ENCODE measurements at places on chromosomes 3 and 15. TPM values are rescaled to one million over a fixed set of nuclear protein-coding genes. Genes with fewer than 3 reads are reported as not detected.

DNA sequence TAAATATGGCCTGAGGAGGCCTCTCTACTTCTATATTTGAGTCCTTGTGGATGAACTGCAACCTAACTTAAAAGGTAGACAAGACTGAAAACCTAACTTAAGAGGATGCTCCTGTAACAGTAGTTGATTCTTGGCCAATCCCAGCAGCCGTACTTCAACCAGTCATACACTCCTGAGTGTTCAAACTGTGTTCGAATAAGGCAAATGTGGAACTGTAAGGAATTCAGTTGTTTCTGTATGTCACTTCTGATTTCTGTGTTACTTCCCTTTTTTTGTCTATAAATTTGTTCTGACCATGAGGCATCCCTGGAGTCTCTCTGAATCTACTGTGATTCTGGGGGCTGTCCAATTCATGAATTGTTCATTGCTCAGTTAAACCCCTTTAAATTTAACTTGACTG lies 20.5 kb downstream of the GALK2 start:
- no peak for DNase-seq

DNA sequence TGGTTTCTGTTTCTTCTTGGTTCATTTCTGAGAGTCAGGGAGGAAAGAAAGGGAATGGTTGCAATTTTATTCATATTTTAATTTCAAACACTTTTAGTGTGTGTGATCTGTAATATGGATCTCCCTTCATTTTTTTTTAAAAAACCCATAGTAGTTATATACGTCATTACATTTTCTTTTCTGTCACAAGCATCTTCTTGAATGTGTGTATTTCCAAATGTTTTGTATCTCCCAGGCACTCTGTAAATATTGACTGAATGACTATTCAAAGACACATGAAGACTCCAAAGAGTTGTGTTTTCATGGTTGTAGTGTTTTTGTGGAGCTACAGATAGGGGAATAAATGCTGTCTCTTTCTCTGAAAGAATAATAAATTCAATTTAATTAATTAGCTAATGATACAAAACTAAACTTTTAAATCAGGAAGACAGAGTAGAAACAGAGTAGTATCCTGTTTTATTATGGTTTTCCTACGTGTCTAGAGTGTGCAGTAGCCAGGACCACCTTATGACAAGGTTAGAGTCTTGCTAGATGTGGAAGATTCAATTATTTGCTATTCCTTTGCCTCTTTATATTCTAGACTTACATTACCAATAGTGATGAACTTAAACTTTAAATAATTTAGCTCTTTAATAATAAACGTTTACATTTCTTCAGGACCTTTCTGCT lies 35.5 kb downstream of the NECTIN3 start:
- DNase-seq, result no peak

The MLH1 gene
- 82.3 TPM for total RNA-seq

The CPNE4 gene
- not detected for total RNA-seq

The IL12A gene
- 0.41 TPM for total RNA-seq

The ZDHHC19 gene
- not detected for total RNA-seq

The RHCG gene
- total RNA-seq, result not detected

GRCh38 chr3:34008191-34008590 lies 209.8 kb downstream of the PDCD6IP start:
- DNase-seq, result no peak

DNA sequence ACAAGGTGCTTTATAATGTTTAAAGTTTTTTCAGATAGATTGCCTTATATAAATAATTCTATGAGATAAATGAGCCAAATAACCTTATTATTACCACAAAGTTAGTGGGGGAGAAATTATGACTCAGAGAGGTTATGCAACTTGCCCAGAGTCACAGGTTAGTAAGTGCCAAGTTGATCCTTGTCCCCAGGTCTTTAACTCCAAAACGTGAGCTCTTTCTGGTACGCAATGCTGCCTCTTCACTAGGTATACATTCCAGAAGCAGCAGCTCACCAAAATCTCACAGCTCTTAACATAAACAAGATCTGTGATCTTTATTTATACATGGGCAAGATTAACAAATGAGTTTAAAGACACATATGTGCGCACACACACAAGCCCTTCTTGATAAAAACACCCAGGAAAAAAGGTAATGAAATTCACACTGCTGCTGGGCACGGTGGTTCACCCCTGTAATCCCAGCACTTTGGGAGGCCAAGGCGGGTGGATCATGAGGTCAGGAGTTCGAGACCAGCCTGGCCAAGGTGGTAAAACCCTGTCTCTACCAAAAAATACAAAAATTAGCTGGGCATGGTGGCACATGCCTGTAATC lies 59.8 kb upstream of the NR2F2 start:
- DNase-seq, result no peak

The TRAIP gene
- total RNA-seq, result 23.0 TPM
